ENCODE measurements at places on chromosomes 7 and 10. TPM values are rescaled to one million over a fixed set of nuclear protein-coding genes. Genes with fewer than 3 reads are reported as not detected.

The CALML3 gene
- total RNA-seq: 0.25 TPM

The ASAH2 gene
- total RNA-seq: 7.4 TPM

The LIPA gene
- 22.3 TPM for total RNA-seq

The CHN2 gene
- 5.1 TPM for total RNA-seq

The IQUB gene
- 0.16 TPM for total RNA-seq

The PRSS1 gene
- total RNA-seq: not detected

DNA sequence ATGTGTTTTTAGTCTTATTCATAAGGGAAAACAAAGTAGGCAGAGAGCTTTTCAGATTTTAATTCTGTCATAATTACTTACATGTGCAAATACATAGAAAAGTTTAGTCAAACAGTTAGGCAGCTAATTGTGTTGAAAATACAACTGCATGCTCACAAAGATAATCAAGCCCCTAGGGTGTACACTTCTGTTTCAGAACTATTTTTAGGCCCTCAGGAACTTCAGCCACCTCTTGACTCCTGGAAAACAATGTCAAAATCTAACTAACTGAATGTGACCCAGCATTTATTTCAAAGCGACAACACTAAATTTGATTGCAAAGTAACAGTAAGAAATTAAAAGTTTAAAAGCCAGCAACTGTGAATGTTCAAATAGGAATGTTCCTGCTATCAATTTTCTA is 599.0 kb upstream of the LRRTM3 start:
- no peak overlapping the region for H3K27ac ChIP-seq
- H3K4me1 ChIP-seq: peaks cover 8% of the 10 kb centered on the region
- H3K4me3 ChIP-seq: no peak overlapping the region
- H3K27me3 ChIP-seq: no peaks in the 10 kb centered on the region

- DNase-seq: no peak
- H3K27ac ChIP-seq: peak within 1 kb of the TSS; percentile 85
- H3K27me3 ChIP-seq: no peaks in the 10 kb centered on the region
- peak within 1 kb of the TSS; percentile 40 for H3K4me3 ChIP-seq
These were observed at the start of gene ADAM8 for GRCh38 chr10:133276435-133277201. ADAM8 (minus strand) TSS chr10:133276868; CDS start chr10:133276817, 51 bp downstream.

- H3K27me3 ChIP-seq: no peaks in the 10 kb centered on the region
- no peak overlapping the region for H3K4me3 ChIP-seq
- no peak for DNase-seq
- no peak overlapping the region for H3K27ac ChIP-seq
- H3K4me1 ChIP-seq: no peaks in the 10 kb centered on the region
These were observed 148.4 kb downstream of the TMEM26 start for GRCh38 chr10:61304746-61305145.

DNA sequence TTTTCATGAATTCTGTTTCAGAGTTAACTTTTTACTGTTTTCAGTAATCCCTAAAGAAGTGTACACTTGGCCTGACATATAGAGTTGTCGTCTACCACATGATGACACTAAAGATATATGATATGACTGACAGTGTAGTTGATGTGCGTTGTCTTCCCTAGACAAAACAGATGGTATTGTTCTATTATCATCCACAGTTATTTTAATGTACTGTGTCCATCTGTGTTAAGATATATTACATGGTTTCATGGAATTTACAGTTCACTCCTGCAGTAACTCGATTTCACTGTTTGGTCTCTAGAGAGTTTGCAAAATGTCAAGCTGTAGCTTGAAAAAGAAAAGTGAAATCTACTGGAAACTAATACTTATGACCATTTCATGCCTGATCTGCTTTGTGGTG is 18.1 kb downstream of the FOXP2 start:
- H3K27me3 ChIP-seq: peaks cover 83% of the 10 kb centered on the region
- no peak overlapping the region for H3K4me3 ChIP-seq
- no peak overlapping the region for H3K27ac ChIP-seq
- H3K36me3 ChIP-seq: no peaks in the 10 kb centered on the region
- no peak for DNase-seq
- H3K4me1 ChIP-seq: no peaks in the 10 kb centered on the region

- no peaks in the 10 kb centered on the region for H3K36me3 ChIP-seq
- no peaks in the 10 kb centered on the region for H3K4me1 ChIP-seq
- no peak overlapping the region for H3K27ac ChIP-seq
- no peak for DNase-seq
- H3K4me3 ChIP-seq: no peak overlapping the region
These were observed 170.0 kb downstream of the PRKCQ start for GRCh38 chr10:6409971-6410643.

Measured in MCF 10A (cell line).